ENCODE measurements at places on chromosomes 3 and 15. TPM values are rescaled to one million over a fixed set of nuclear protein-coding genes. Genes with fewer than 3 reads are reported as not detected.

STXBP5L gene
- 54.7 TPM for total RNA-seq

FAM81A gene
- not detected for total RNA-seq

C3orf85 gene
- not detected for total RNA-seq

ECE2 gene
- 1.6 TPM for total RNA-seq

ZNF860 gene
- not detected for total RNA-seq

RAF1 gene
- total RNA-seq = 185 TPM

ARRDC4 gene
- 16.9 TPM for total RNA-seq

GOLGA8J gene
- not detected for total RNA-seq

GUCA1C gene
- not detected for total RNA-seq

ZBTB47 gene
- total RNA-seq = 9.7 TPM

BLM gene
- 5.4 TPM for total RNA-seq

RPS27L gene
- 128 TPM for total RNA-seq

UROC1 gene
- total RNA-seq = not detected

NLGN1 gene
- 50.2 TPM for total RNA-seq

Measured in glutamatergic neuron (in vitro differentiated cells).